MV-4-11 (cell line): ENCODE measurements at places on chromosomes 6 and 20.

GRCh38 chr6:2737885-2738284 is 12.8 kb downstream of the MYLK4 start:
- peak; percentile 48 for DNase-seq

GRCh38 chr20:54726687-54727300 is 251.4 kb downstream of the DOK5 start:
- DNase-seq = peak; percentile 86

DNA sequence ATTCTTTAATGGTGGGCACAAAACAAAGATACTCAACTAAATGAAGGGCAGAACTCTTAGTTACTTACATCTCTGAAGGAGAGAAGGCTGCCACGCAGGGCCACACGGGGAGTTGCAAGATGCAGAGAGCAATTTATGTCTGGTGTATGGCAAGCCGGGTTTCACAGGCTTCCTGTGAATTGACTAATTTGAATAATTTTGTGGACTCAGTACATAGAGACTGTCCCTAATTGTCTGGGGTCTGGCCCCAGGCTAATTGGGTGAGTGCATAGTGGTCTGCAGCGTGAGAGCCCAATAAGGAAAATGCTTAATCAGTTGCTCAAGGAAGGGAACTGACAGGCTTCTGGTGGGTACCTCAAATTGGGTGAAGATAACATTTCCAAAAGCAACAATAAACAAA is 205.7 kb downstream of the OTOR start:
- no peak for DNase-seq

GRCh38 chr20:5222919-5223634 is 93.7 kb downstream of the PROKR2 start:
- peak; percentile 41 for DNase-seq

DNA sequence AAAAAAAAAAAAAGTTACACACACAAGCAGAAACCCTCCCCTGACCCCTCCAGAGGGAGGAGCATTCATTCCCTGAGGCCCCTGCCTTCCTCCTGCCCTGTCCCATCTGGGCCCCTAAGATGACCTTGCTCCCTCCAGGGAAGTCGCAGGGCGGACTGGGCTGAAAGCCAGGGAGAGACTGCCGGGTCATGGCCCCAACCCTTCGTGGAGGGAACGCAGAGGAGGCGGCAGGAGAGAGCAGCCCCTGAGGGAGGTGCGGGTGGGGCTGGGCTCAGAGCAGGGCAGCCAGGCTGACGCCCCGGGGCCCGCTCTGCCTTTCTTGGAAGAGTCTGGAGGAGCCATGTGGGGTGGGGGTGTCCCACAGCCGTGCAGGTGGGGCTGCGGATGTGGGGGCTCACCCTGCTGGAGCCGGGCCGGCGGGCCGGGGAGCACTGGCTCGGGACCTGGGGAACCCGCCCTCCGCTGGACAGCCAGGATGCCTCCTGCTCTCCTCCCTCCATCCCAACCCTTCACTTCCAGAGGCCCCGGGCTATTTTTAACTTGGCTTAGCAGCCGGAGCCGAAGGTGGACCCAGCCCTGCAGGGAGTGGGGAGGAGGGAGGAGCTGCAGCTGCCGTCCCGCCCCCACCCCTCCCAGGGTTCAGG is 15.0 kb upstream of the ABHD16B start:
- DNase-seq = no peak

DNA sequence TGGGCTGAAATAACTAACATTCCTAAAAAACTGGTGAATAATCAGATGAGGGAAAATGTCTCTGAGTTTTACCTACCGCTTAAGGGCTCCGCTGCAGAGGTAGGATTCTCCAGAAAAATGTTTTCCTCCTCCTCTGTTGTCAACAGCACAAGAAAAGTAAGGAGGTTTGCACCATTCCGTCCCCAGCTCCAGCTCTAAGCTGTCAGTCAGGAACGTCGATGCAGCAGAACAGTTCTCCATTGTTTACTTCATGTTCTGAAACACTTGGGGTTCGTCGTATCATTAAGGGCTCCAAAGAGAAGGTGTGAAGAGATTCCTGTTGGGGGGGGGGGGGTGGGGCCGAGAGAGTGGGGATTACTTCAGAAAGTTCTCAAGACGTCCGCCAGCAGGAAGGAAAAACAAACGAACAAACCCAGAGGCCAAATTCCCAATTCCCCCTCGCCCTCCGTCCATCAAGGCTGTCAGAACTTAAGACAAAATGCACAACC is 734 bp downstream of the MMS22L start:
- peak; percentile 3 for DNase-seq

DNA sequence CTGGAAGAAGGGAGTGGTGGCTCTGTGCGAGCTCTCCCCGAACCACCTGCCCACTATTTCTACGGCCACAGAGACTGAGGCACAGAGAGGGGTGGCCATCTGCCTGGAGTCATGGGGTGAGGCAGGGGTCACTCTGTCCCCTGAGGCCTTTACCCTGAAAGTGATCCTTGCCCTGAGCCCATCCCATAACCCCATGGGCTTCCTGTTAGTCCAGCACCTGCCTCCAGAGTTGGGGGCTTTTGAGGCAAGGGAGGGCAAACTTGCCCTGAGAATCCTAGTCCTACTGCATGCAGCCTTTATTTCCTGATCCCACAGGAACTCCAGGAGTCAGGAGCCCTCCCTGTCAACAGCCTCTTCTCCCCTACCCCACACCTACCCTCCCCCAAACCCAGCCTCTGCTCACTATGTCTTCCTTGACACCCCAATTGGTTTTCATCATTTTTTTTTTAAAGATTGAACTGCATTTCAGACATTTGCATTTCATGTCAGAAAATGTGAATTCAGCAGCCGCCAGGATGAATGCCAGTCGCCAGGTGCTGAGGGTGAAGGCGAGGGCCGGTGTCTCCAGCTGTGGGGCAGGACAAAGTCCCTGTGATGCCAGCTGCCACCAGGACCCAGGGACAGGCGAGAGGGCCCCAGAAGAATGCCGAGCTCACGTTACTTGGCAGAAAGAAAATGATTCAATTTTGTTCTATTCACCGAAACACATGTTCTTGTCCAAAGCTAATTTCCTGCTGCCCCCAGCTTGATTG is 47.6 kb upstream of the NNAT start:
- no peak for DNase-seq

- DNase-seq = peak; percentile 15
These were observed 116.0 kb downstream of the SYCP2 start for GRCh38 chr20:59817406-59817805.

- DNase-seq = no peak
These were observed 133.0 kb upstream of the PLCB4 start for GRCh38 chr20:8935878-8936277.

GRCh38 chr6:25042984-25043725 is 107.4 kb upstream of the RIPOR2 start:
- DNase-seq = peak; percentile 62

GRCh38 chr6:19864285-19864684 is 27.1 kb downstream of the ID4 start:
- no peak for DNase-seq
